ENCODE measurements at places on chromosomes 3 and 15.

- DNase-seq: no peak
- H3K4me3 ChIP-seq: no peak overlapping the region
- no peak overlapping the region for H3K27ac ChIP-seq
- no peaks in the 10 kb centered on the region for H3K4me1 ChIP-seq
Observed at GRCh38 chr3:34676436-34676835, 878.0 kb downstream of the PDCD6IP start.

GRCh38 chr3:191695815-191696153 is 234.8 kb downstream of the PYDC2 start:
- no peaks in the 10 kb centered on the region for H3K36me3 ChIP-seq
- H3K4me3 ChIP-seq: no peak overlapping the region
- H3K27ac ChIP-seq: no peak overlapping the region
- no peaks in the 10 kb centered on the region for H3K4me1 ChIP-seq

- H3K27me3 ChIP-seq: no peaks in the 10 kb centered on the region
- no peak for DNase-seq
Observed at GRCh38 chr15:64542091-64542490, 81.7 kb downstream of the ZNF609 start.

DNA sequence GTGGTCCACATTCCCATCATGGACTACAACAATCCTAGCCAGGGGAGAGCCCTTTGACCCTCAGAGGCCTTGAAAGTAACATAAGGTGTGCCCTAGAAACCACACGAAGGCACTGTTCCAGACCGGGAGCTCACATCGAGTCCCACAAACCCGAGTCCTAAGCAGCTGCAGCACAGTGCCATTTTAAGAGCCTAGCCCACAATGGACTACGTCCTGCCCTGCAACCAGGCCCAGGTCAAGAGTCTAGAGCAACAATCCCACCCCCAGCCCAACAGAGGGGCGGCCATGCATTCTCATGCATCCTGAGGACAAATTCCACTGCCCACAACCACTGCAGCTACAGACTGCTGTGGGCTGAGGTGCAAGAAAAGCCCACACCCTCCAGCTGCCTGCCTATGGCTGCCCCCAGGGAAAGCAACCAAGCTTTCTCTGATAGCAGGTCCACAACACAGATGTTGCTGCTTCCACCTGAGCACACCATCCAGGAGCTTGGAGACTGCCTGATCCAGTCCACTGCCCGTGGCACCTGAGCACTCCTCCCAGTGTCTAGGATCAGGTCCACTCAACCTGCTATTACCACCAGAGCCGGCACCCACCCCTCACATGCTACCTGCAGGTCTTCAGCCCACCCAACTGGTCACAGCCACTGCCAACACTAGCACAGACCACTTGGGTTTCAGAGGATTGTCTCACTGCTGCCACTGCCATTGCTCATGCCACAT is 56.8 kb downstream of the IGSF11 start:
- no peak overlapping the region for H3K4me3 ChIP-seq
- H3K27me3 ChIP-seq: peaks cover 6% of the 10 kb centered on the region
- DNase-seq: no peak
- no peaks in the 10 kb centered on the region for H3K36me3 ChIP-seq
- peaks cover 13% of the 10 kb centered on the region for H3K4me1 ChIP-seq

GRCh38 chr15:50358845-50359244 is 3.8 kb upstream of the GABPB1 start:
- no peak overlapping the region for H3K27ac ChIP-seq
- H3K36me3 ChIP-seq: peaks cover 63% of the 10 kb centered on the region
- H3K27me3 ChIP-seq: no peaks in the 10 kb centered on the region
- no peak overlapping the region for H3K4me3 ChIP-seq
